Cardiac atrium fibroblast (primary cell): ENCODE measurements at places on chromosomes 5 and 9. TPM values are rescaled to one million over a fixed set of nuclear protein-coding genes. Genes with fewer than 3 reads are reported as not detected.

Gene GALNT12
- total RNA-seq = 0.54 and 0.65 TPM in 2 replicates

Gene CTNND2
- not detected in 2 replicates for total RNA-seq

Gene DELE1
- 46.5 and 66.8 TPM in 2 replicates for total RNA-seq

Gene CCDC180
- total RNA-seq = under 0.01 TPM in 1 of 2 replicates, not detected in the other

Gene CMBL
- total RNA-seq = 2.5 and 6.0 TPM in 2 replicates

Gene SCAMP1
- 38.4 and 46.8 TPM in 2 replicates for total RNA-seq

Gene PAPPA
- 78.9 and 269 TPM in 2 replicates for total RNA-seq

Gene KCNMB1
- total RNA-seq = under 0.01 TPM in 1 of 2 replicates, not detected in the other

Gene GDNF
- total RNA-seq = not detected in 2 replicates

Gene PCDHAC2
- total RNA-seq = under 0.01 and 0.49 TPM in 2 replicates

Gene IL5
- not detected in 2 replicates for total RNA-seq

Gene MARCHF11
- not detected in 2 replicates for total RNA-seq

Gene OR1Q1
- total RNA-seq = not detected in 2 replicates

Gene ORM2
- total RNA-seq = not detected in 2 replicates

Gene FABP6
- not detected in 2 replicates for total RNA-seq

Gene ADAMTSL1
- 10.0 and 19.0 TPM in 2 replicates for total RNA-seq
